CD4-positive, CD25-positive, alpha-beta regulatory T cell (primary cell): ENCODE measurements at places on chromosomes 2 and 18. TPM values are rescaled to one million over a fixed set of nuclear protein-coding genes. Genes with fewer than 3 reads are reported as not detected.

Gene ARHGAP28
- not detected for total RNA-seq

Gene KIAA2012
- total RNA-seq, result not detected

Gene FAM237A
- total RNA-seq, result not detected

Gene DLGAP1
- total RNA-seq, result 5.4 TPM

Gene DPYSL5
- total RNA-seq, result not detected

Gene GYPC
- 75.2 TPM for total RNA-seq

Gene GRB14
- total RNA-seq, result 0.69 TPM

Gene MTHFD2
- 48.1 TPM for total RNA-seq

Gene TP53I3
- total RNA-seq, result 1.5 TPM

Gene STPG4
- total RNA-seq, result 0.32 TPM

Gene TTR
- total RNA-seq, result not detected

Gene DSC3
- not detected for total RNA-seq

Gene LRRTM1
- total RNA-seq, result not detected

Gene SPATA3
- total RNA-seq, result 0.72 TPM

Gene ARHGAP25
- total RNA-seq, result 142 TPM

Gene ABCB11
- total RNA-seq, result not detected

Gene SKOR2
- not detected for total RNA-seq

Gene EVX2
- not detected for total RNA-seq

Gene B3GNT7
- total RNA-seq, result not detected

Gene RPRM
- 0.44 TPM for total RNA-seq

Gene GKN2
- total RNA-seq, result not detected

Gene ACTG2
- total RNA-seq, result 0.64 TPM

Gene FAM136A
- 27.1 TPM for total RNA-seq

Gene AQP12A
- total RNA-seq, result not detected

Gene ZSWIM2
- not detected for total RNA-seq

Gene CLASP1
- 72.1 TPM for total RNA-seq

Gene ASB3
- 38.7 TPM for total RNA-seq

Gene LCT
- total RNA-seq, result not detected

Gene SPC25
- 0.96 TPM for total RNA-seq

Gene SERPINB11
- not detected for total RNA-seq

Gene EIF2AK3
- total RNA-seq, result 36.9 TPM

Gene MPP4
- not detected for total RNA-seq

Gene KCNG3
- not detected for total RNA-seq
